ENCODE measurements at places on chromosomes 6 and 20.
A peak's percentile ranks its signal among the peaks of the same experiment; 100 is the strongest.

GRCh38 chr6:89459501-89459900, 26.5 kb downstream of the ANKRD6 start:
- H3K36me3 ChIP-seq, result no peaks in the 10 kb centered on the region
- no peak for DNase-seq
- no peaks in the 10 kb centered on the region for H3K4me1 ChIP-seq
- peaks cover 13% of the 10 kb centered on the region for H3K27me3 ChIP-seq

- peaks cover 2% of the 10 kb centered on the region for H3K4me1 ChIP-seq
- no peak overlapping the region for H3K27ac ChIP-seq
- no peak overlapping the region for H3K4me3 ChIP-seq
Observed at GRCh38 chr20:36099106-36099505, 55.4 kb upstream of the EPB41L1 start.

- no peak overlapping the region for H3K4me3 ChIP-seq
- H3K27me3 ChIP-seq, result no peaks in the 10 kb centered on the region
- no peaks in the 10 kb centered on the region for H3K36me3 ChIP-seq
- DNase-seq, result no peak
- no peak overlapping the region for H3K27ac ChIP-seq
- no peaks in the 10 kb centered on the region for H3K4me1 ChIP-seq
Observed at GRCh38 chr6:69286331-69286730, 510.5 kb downstream of the LMBRD1 start.

GRCh38 chr20:45873409-45874103, 7.5 kb upstream of the ZSWIM1 start:
- no peaks in the 10 kb centered on the region for H3K27me3 ChIP-seq
- DNase-seq, result no peak
- H3K4me3 ChIP-seq, result no peak overlapping the region
- H3K4me1 ChIP-seq, result no peaks in the 10 kb centered on the region
- no peak overlapping the region for H3K27ac ChIP-seq

- DNase-seq, result no peak
- peak overlapping the region; percentile 67 for H3K27ac ChIP-seq
- peaks cover 9% of the 10 kb centered on the region for H3K36me3 ChIP-seq
- H3K4me1 ChIP-seq, result peaks cover 23% of the 10 kb centered on the region
- peak overlapping the region; percentile 30 for H3K4me3 ChIP-seq
Observed at GRCh38 chr6:1315560-1316386, 3.9 kb downstream of the FOXQ1 start.

DNA sequence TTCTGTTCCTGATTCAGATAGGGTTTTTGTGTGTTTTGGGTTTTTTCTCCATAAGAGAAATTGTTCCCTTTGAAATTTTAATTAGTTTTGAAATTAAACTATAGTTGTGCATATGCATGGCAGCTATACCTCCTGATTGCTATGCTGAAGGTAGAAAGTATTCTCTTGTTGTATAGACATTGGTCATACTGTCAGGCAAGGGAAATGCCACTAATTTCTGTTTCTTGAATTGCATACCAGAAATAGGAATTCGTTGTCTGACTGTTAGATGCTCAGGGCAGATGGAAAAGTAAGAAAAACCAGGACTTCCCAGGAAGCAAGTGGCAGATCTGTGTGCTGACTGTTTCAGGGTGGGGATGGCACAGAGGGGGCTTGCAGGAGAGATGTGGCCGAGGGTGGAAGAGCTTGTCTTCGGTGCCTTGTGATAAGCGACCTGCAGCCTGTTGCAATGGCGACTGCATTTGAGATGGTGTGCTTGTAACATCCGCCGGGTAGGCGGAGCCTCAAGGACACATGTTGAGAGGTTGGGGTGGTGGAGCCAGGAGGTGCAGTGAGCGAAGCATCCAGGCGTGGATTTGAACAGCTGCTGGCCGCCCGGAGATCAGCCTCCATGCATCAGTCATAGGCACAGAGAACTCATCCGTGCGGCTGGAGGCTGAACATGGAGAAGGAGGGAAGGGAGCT, 42.8 kb downstream of the RREB1 start:
- no peaks in the 10 kb centered on the region for H3K27me3 ChIP-seq
- peaks cover 1% of the 10 kb centered on the region for H3K36me3 ChIP-seq
- DNase-seq, result no peak

Measured in activated T-helper 1 cell treated with anti-CD3 and anti-CD28 coated beads, Interleukin-12 subunit alpha, Interleukin-12 subunit beta, Interleukin-2, Interleukin-4 antibody, amounts not matched to agents 30 ng/mL and 10 ng/mL and 1 ng/mL, durations not matched to agents 14 hours and 24 hours and 36 hours (primary cell).